ENCODE measurements at places on chromosomes 4 and X.
A peak's percentile ranks its signal among the peaks of the same experiment; 100 is the strongest.

GRCh38 chrX:29397506-29397905, 810.3 kb downstream of the IL1RAPL1 start:
- no peak overlapping the region for H3K4me3 ChIP-seq
- DNase-seq = peak; percentile 1

GRCh38 chr4:113504422-113504821, 257.1 kb downstream of the CAMK2D start:
- peaks cover 33% of the 10 kb centered on the region for H3K36me3 ChIP-seq
- peaks cover 6% of the 10 kb centered on the region for H3K4me1 ChIP-seq
- no peaks in the 10 kb centered on the region for H3K27me3 ChIP-seq
- H3K27ac ChIP-seq = no peak overlapping the region
- no peak for DNase-seq

- H3K27ac ChIP-seq = no peak overlapping the region
- no peaks in the 10 kb centered on the region for H3K4me1 ChIP-seq
- H3K36me3 ChIP-seq = no peaks in the 10 kb centered on the region
Measured at GRCh38 chr4:10054571-10055041, 33.3 kb upstream of the SLC2A9 start.

DNA sequence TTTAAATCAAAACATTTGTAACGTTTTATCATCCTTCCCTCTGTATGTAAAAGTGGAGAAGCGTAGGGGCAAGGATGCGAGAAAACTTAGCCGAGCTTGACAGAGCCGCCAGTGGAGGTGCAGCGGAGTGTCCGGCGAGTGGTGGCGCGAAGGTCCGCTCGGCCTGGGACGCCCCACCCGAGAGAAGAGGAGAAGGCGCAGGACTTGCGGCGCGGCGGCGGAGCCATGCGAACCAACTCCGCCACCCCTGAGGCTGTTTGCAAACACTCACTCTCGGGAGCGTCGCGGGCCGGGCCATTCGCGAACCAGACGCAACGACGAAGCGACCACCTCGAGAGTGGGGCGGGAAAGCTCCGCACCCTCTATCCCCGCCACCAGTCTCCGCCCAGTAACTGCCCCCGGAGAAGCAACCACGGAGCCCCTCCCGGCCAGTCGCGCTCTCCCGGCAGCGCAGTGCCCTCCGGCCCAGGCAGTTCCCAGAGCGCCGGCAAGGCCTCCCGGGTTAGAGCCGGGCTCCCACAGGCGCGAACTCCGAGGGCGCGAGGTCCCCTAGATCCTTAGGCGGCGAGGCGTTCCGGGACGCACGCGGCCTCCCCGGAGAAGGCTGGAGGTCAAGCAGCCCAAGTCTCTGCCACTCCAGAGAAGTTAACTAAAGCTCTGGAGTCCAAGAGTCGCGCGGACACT, 2.3 kb upstream of the MAB21L2 start:
- DNase-seq = peak; percentile 66
- H3K27ac ChIP-seq = no peak overlapping the region
- H3K36me3 ChIP-seq = no peaks in the 10 kb centered on the region
- no peaks in the 10 kb centered on the region for H3K4me1 ChIP-seq

GRCh38 chrX:136421338-136421737, 66.4 kb upstream of the BRS3 start:
- H3K36me3 ChIP-seq = no peaks in the 10 kb centered on the region
- no peaks in the 10 kb centered on the region for H3K27me3 ChIP-seq
- no peak overlapping the region for H3K4me3 ChIP-seq
- no peaks in the 10 kb centered on the region for H3K4me1 ChIP-seq
- H3K27ac ChIP-seq = no peak overlapping the region

DNA sequence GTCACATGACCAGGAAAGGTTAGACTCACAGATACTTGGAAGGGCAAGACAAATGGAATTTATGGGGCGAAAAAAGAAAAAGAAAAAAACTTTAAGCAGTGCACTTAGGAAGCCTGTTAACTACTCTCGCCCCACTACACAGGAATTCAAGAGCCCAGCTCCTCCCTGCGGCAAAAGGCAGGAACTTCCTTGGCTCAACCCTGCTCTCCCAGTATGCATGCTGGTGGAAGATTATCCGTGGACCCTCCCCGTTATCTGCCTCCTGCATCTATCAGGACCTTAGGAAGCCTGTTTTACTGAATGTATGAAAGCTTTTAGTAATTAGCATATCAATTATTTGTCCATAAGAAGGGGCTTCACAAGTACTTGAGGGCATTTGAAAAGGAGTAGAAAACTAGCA, 40.1 kb upstream of the RPA4 start:
- no peaks in the 10 kb centered on the region for H3K36me3 ChIP-seq
- H3K4me3 ChIP-seq = no peak overlapping the region
- no peak for DNase-seq

All from GM23248 (cell line).